Stimulated activated naive CD8-positive, alpha-beta T cell treated with anti-CD3 and anti-CD28 coated beads, Interleukin-15, amount 100 ng/mL, for 72 hours (primary cell): ENCODE measurements at places on chromosomes 4 and X.

DNA sequence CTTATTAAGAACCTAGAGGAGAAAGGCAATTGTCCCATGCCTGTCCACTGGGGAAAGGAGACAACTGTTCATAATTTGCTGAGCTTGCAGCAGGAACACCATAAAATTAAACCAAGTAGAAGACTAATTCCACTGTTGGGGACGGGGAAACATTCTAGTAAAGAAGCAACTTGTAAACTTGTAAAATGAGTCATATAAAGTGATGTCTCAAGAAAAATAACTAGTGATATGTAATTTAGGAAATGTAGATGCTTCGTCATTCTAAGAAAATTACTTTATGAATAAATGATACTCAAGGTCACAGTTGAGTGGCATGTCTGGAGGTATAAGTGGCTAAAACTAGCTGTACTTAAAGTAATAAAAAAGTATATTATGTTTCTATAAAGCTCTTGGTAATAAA is 121.2 kb upstream of the MID1 start:
- no peak for DNase-seq

GRCh38 chrX:123331349-123331748 is 147.3 kb downstream of the GRIA3 start:
- DNase-seq, result no peak

GRCh38 chr4:52873191-52873590 is 11.1 kb downstream of the RASL11B start:
- DNase-seq, result no peak

DNA sequence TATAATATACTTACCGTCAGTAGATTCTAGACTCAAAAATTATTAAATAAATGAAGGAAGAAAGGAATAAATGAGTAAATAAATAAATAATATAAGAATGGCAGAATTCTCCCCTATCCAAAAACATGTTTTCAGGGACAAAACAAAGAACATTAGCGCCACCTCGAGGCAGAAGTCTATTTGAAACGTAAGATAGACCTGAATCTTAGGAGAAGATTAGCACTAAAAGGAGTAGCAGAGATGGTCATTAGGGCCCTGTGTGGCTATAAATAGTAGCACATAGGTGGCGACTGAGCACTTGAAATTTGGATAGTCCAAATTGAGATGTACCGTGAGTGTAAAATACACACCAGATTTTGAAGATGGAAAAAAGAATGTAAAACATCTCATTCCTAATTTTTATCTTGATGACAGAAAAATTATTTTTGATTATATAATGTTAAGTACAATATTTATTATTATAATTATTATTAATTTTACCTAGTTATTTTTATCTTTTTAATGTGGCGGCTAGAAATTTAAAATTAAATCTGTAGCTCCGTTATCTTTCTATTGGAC is 24.3 kb upstream of the SRD5A3 start:
- peak; percentile 56 for DNase-seq
